ENCODE measurements at places on chromosomes 7 and 10.

GRCh38 chr10:64682043-64682442 is 1160.8 kb downstream of the REEP3 start:
- peak; percentile 1 for DNase-seq

GRCh38 chr7:117612637-117613036 is 132.8 kb downstream of the CFTR start:
- DNase-seq = peak; percentile 29

DNA sequence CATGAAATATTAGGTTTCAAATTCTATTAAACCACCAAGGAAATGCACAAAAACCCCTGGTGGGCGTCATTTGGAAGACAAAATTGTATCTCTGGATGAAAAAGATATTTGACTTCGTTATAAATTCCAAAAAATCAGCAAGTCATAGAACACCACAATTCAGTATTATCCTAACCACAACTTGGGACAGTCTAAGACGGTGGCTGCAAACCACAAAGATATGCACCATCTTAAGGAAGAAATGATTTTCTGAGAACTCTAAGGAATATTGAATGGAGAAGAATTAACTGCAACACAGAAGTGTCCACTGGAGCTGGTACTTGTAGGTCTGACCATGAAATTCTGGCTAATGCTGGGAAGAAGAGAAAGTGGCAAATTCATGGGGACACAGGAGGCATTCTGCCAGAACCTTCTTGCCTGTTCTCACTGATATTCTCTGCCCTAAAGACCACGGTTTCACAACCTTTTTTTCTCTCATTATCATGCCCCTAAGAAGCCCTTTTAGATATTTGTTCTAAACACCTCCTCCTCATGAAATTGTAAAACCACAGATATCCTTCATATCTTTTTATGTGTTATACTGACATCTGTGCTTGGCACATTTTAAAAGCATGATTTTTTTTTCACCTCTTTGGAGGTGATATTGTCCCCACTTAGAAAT is 92.9 kb downstream of the SFMBT2 start:
- DNase-seq = no peak

DNA sequence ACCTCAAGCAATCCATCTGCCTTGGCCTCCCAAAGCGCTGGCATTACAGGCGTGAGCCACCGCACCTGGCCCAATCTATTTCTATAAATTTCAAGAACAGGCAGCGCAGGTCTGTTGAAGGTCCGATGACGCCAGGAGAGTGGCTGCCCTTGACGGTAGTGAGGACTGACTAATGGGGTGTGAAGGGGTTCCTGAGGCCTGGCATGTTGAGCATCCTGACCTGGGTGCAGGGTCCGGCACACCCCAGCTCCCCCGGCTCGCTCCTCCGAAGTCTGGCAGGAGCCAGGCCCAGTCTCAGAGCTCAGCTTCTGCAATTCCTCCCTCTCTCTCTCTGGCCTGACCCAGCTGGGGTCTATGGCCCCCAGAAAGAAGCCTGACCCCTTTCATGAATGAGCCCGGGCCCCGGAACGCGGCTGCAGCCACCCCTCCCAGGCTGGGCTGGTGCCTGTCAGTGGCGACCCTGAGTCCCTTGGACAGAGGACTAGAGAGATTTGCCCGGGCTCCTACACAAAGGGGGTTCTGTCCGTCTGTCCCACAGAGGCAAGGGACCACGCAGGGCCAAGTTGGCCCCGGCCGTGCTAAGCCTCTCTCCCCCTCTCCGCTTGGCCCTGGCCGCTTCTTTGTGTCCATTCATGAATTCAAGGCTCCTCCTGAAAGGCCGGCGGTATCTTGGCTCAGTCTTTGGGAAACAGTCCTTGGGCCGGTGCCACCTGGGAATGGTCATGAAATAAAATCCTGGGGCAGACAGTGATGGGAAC is 18.8 kb downstream of the MMD2 start:
- no peak for DNase-seq

- DNase-seq = no peak
These were observed 412.3 kb upstream of the FOXK1 start for GRCh38 chr7:4269746-4270145.

- no peak for DNase-seq
These were observed 372.1 kb downstream of the RPS24 start for GRCh38 chr10:78405736-78406135.

- peak; percentile 87 for DNase-seq
These were observed 82.7 kb downstream of the CPXM2 start for GRCh38 chr10:123808906-123809305.

DNA sequence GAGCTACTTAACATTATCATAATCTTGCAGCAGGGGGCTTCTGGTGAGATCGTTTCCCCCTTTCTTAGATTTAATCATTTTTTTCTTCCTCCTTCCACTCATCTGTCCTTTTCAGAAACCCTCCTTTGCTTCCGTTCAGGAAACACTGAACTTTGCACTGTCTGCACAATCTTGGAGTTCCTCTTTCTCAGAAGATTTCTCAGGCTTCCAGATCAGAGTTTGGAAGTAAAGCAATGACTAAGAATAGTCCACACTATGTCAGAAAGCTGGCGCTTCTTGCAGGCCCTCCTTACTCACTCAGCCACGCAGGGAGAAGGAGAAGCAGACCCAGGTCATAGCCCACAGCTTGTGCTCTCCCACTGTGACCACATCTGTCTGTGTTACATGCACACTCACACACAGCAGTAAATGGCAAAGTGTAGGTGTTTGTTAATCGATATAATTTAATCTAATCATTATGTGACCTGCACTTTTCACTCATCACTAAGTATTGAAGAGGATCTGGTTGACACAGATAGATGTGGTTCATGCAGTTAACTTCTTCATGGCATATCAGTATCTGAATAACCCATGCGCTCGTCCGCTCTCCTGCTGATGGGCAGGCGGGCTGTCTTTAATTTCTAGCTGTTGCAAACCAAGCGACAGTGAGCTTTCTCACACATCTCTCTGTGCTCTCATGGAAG is 30.2 kb downstream of the ALOX5 start:
- DNase-seq = no peak
